ENCODE measurements at places on chromosomes 5 and 9. TPM values are rescaled to one million over a fixed set of nuclear protein-coding genes. Genes with fewer than 3 reads are reported as not detected.

The AQP7 gene
- total RNA-seq: not detected

The PCDHGA11 gene
- total RNA-seq: 0.40 TPM

GRCh38 chr9:8447601-8448000 lies 648.0 kb upstream of the DMAC1 start:
- no peak for DNase-seq

GRCh38 chr5:17203329-17204132 lies 13.9 kb upstream of the BASP1 start:
- no peak for DNase-seq

The RGS7BP gene
- total RNA-seq: not detected

The LAMC3 gene
- not detected for total RNA-seq

DNA sequence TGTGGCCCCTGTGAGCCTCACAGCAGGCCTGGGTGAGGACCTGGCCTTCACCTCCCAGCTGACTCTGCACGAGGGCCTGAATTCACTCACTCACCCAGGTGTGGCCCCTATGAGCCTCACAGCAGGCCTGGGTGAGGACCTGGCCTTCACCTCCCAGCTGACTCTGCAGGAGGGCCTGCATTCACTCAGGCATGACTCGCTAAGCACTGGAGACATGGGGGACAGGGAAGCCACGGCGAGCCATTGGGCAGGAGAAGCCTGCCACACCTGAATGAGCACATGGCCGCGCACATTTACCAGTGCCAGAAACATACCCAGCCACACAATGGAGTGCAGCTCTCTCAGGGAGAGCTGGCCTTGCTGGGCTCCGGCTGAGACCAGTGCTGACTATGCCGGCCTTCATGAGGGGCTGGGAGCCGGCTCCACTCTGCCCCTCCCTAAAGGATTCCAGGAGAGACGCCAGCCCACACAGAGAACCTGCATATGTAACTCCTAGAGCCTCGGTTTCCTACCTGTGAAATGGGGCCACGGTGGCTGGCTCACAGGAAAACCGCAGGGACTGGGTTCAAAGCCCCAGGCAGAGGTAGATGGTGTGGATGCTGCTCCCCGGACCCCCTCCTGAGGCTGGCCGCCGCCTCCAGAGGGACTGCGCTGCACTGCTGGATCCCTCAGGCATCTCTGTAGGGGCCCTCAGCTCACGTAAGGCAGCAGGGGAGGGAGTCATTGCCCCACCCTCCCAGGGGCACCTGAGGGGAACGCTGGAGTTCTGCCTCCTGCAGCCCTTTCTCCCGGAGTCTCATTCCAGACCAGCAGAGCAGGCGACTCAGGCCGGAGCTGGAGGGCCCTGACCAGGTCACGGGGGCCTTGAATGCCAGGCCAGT lies 7.2 kb downstream of the ADAMTS2 start:
- no peak for DNase-seq
